ENCODE measurements at places on chromosomes 5 and 9. TPM values are rescaled to one million over a fixed set of nuclear protein-coding genes. Genes with fewer than 3 reads are reported as not detected.

DNA sequence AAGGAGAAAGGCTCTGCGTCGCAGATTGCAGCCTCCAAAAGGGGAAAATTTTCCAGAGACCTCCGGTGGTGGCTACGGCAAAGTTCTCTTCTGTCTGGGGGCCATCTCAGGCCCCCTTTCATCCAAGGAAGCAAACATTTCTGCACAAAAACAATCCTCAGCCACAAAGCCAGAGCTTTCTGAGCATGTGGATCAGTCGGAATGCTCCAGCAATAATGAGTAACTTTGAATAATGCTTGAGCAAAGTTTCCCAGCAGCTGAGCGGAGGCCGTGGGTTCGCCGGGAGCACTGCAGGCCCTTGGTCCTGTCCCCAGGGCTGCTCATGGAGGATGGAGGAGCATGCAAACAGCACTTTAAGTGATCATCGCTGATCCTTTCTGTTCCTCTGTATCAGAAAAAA is 60.2 kb upstream of the UNC5A start:
- no peak for DNase-seq

- DNase-seq = no peak
Measured at GRCh38 chr5:149015126-149015525, 47.7 kb downstream of the SH3TC2 start.

DNA sequence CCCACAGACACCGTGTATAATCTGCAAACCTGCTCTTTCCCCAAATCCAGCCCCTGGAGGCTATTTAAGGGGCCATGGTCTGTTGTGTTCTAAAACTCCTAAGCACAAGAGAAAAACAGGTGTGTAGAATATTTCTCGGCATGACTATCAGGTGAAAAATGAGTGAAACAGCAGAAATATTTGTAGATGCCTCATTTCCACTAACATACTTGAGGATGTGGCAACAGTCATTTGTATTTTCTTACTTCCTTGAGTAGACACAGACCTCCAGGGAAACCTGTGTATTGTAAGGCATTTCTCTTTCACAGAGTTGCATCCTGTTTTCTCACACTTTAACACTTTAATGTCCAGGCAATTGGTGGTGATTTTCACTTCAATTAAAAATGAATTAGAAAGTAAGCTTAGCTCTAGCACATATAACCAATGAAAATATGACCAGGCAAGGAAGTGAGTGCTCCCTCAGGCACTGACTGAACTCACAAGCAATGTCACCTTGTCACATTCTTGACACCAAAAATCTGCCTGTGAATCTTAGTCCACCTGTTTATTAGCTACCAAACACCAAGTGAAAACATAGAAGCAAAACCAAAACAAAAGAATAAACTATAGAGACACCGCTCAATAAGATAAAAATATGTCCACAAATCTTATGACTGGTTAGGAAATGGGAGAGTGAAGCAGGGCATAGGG is 64.4 kb downstream of the DIRAS2 start:
- DNase-seq = no peak

DNA sequence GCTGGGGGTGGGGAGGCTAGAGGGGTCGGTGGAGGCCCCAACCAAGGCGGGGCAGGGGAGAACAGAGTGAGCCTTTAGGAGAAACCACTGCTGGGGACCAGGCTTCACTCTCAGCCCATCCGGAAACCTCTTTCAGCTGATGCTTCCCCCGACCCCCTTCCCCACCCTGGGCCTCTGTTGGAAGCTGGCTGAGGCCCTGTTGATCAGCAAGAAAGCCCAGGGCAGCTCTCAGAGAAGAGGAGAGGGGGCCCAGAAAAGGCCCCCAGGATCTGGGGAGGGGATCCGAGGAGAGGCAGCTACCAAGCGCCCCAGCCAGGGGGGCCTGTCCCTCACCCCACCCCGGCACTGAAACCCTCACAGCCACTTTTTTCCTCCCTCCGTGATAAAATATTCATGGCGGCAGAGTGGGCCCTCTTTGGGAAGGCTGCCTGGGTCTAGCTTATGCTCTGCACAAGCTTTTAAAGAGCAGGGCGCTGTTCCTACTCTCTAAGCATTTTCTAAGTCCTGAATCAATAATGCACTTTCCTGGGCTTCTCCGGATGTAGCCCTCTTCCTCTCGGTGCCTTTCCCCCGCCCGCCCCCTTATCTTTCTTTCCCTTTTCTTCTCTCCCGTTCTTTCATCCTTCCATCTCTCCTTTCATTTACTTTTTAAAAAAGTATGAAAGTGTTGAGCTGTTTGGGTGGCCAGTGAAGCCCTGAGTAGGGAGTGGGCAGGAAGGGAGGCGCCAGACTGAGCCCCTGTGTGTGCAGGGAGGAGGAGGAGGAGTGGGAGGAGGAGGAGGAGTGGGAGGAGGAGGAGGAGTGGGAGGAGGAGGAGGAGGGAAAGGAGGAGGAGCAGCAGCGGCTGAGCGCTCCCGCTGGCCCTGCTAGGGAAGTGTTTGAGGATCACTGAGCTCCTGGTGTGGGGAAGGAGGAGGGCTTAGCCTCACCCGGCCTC is 23.5 kb downstream of the NTNG2 start:
- DNase-seq = peak; percentile 75

GRCh38 chr5:175129619-175130018 is 314.4 kb downstream of the DRD1 start:
- no peak for DNase-seq

Gene FOXD4L5
- 0.09 TPM for total RNA-seq

Gene DBH
- total RNA-seq = not detected

Gene PCDHA4
- 4.1 TPM for total RNA-seq

Gene THBS4
- total RNA-seq = 1.4 TPM
